ENCODE measurements at places on chromosomes 3 and 15.

DNA sequence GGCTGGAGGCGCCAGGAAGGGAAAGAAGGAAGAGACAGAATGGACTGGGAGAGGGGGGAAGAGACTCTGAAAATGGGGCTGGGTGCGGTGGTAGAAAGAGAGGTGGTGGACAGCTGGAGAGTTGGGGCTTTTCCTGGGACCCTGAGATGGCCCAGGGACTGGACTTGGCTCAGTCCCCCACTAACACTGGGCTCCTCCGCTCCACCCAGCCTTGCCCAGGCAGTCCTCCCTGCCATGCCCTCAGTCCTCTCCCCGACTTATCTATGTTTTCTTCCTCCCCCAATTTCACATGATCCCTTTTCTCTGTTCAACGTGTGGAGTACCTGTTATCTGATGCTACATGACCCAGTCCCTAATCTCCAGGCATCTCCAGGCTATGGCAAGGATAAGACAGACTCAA lies 6.3 kb upstream of the HCN4 start:
- DNase-seq: no peak

GRCh38 chr15:27491666-27492621 lies 521.0 kb downstream of the GABRG3 start:
- no peak for DNase-seq

DNA sequence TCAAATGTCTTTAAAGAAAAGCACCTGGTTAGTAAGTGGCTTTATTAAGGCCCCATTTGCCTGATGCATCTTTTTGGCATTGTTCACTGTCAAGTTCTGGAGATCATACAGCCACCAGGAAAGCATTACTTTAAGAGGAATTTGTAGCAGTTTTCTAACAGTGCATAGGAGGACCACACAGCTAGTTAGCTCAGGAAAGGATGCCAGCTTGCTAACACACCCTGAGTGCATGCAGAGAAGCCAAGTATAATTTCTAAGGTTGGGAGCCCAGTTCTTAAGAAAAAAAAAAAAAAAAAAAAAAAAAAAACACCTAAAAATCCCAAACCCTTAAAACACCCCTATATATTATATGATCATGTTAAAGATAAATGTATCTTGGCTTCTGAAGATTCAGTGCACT lies 102.0 kb upstream of the FEZF2 start:
- DNase-seq: no peak

GRCh38 chr15:69468241-69469121 lies 15.9 kb downstream of the RPLP1 start:
- DNase-seq: peak; percentile 77

- DNase-seq: no peak
Observed at GRCh38 chr15:64066451-64066850, 20.2 kb upstream of the DAPK2 start.

GRCh38 chr3:22269831-22270230 lies 518.8 kb upstream of the ZNF385D start:
- no peak for DNase-seq

- no peak for DNase-seq
Observed at GRCh38 chr3:157059181-157059580, 100.8 kb downstream of the CCNL1 start.

DNA sequence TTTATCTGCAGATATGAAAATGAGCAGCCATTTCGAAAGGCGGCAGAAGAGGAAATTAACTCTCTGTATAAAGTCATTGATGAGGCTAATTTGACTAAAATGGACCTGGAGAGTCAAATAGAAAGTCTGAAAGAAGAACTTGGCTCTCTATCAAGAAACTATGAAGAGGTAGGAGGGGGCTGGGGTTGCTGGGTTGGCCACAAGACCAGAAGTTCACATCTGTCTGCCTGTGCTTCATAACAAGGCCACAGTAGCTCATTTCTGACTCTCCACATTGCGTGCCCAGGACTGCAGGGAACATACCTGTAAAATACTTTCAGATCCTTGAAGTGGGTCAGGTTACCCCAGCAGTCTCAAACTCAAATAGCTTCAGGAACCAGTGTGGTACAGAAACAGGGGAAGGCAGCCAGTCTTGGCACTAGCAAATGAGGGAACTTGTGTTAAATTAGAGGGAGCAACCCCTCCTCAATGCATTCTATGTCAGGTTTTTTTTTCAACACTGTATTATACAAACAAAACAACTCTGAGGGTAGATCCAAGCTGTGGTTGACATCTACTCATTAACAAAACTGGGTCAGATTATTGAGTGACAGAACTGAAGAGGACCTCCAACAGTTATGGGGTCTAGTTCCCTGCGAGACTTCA lies 48.7 kb downstream of the BFSP2 start:
- no peak for DNase-seq

GRCh38 chr3:102896851-102897621 lies 462.2 kb downstream of the ZPLD1 start:
- DNase-seq: no peak

DNA sequence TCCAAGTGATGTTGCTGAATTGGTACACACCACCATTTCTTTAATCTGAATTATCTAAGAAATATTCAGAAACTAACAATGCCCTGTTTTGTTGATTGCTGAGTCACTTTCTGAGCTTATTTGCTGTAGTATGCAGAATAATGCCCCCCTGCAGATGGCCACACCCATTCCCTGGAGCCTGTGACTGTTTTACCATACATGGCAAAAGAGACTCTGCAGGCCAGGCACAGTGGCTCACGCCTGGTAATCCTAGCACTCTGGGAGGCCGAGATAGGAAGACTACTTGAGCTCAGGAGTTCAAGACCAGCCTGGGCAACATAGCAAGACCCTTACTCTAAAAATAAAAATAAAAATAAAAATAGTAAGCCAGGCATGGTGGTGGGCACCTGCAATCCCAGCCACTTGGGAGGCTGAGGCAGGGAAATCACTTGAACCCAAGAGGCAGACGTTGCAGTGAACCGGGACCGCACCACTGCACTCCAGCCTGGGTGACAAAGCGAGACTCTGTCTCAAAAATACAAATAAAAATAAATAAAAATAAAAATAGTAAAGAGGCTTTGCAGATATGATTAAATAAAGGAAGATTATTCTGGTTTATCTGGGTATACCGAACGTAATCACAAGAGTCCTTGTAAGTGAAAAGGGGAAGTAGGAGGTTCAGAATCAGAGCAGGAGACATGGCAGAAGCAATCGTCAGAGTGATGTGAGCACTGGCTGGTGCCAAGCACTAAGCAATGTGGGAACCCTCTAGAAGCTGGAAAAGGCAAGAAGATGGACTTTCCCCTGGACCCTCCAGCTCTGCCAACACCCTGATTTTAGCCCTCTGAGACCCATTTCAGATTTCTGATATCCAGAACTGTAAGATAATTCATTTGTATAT lies 19.0 kb downstream of the PCYT1A start:
- DNase-seq: peak; percentile 16

DNA sequence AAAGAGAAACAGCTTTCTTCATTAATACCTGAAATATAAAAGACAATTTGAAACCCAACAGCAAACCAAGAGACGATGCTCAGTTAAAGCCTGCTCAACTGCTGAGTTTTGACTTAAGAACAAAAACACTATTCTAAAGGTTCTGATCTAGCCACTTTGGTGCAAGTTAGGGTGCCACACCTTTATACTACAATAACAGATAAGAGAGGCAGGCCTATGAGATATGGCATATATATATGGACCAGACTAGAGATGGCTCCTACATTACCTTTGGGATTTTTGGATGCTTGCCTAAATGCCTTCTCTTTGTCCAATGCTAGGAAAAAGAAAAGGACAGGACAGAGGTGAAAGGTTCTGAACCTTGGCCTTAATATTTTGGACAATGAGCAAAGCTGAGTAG lies 68.6 kb downstream of the INO80 start:
- DNase-seq: no peak

DNA sequence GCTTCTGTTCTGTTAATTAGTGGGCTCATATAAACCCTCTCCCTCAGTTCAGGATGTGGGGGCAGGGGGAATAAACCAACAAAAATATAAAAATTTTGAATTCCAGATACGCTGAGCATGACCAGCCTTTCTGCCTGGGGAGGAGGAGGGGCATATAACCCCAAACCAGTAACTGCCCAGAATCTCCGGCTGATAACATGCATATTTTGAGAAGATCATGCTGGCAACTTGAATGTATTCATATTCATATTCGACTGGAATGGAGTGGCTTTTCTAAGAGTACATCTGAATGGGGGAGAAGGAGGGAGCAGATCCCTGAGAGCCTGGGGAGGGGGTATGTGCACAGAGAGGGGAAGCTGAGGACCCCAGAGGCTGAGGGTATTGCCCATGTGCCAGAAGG lies 54.5 kb upstream of the LCTL start:
- DNase-seq: no peak

DNA sequence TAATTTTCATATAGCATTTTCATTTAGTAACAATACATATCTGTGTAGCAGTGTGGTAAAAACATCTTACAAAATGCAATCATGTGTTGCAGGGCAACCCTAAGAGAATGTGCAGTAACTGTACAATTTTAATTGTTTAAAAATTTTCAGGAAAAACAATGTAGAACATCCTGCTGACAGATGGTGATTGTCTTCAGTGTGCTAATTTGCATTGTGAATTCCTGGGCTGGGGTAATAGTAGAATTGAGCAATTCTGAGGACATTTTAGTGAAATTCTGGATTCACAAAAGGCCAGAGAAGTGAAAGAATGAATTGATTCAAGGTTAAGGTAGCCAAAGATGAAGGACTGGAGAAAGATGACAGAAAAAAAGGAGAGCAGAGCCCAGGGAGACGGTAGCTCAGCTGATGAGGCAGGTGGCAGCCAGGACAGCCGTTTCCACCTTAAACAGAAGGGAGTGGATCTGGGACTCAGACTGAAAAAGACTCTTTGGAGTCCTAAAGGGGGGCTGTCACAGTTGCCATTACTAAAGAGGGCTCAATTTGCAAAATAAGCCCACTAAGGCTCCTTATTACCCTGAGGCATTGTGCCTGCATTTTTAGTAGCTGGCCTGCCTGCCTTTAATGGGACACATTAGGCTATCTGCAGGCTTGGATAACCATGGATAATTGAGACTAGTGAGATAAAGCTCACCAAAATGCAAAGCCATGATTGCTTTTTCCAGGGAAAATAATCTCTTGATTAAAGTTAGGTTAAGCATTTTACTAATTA lies 8.6 kb downstream of the MAP3K13 start:
- DNase-seq: no peak

- no peak for DNase-seq
Observed at GRCh38 chr15:93524432-93524831, 435.4 kb upstream of the RGMA start.

DNA sequence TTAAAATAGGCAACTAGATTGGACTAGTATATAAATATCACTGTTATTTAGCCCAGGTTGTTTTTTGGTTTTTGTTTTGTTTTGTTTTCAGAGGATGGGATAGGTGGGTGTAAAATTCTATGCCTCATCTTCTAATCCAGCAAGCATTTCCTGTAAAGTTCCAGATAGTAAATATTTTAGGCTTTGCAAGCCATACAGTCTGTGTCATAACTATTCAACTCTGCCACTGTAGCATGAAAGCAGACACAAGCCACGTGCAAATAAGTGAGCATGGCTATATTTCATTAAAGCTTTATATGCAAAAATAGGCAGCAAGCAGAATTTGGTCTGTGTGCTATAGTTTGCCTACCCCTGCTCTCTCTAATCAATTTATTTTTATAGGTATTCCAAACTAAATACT lies 657.3 kb upstream of the TGFBR2 start:
- DNase-seq: no peak

Data from Kasumi-1 (cell line).